Right cardiac atrium (tissue), 5 donors: ENCODE measurements at places on chromosomes 2 and 18. TPM values are rescaled to one million over a fixed set of nuclear protein-coding genes. Genes with fewer than 3 reads are reported as not detected.

ONECUT2 gene
- 0.02 TPM for polyA plus RNA-seq

DNA sequence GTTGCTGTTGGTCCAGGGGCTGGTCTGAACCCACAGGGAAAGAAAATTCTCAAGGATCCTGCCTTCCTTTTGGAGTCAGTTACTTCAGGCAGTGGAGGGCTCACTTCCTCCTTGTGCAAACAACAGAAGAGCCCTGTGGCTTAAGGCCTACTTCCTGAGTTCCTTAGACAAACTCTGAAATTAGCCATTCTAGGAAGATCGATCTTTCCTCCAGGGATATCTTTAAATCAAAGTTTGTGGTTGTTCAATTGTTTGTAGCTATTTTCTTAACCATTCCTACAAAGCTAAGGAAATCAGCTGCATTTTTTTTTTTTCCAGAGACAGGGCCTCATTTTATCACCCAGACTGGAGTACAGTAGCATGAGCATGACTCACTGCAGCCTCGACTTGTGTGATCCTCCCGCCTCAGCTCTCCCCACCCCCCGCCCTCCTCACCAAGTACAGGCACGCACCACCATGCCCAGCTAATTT lies 156.0 kb downstream of the TANC1 start:
- no peak for DNase-seq

DNA sequence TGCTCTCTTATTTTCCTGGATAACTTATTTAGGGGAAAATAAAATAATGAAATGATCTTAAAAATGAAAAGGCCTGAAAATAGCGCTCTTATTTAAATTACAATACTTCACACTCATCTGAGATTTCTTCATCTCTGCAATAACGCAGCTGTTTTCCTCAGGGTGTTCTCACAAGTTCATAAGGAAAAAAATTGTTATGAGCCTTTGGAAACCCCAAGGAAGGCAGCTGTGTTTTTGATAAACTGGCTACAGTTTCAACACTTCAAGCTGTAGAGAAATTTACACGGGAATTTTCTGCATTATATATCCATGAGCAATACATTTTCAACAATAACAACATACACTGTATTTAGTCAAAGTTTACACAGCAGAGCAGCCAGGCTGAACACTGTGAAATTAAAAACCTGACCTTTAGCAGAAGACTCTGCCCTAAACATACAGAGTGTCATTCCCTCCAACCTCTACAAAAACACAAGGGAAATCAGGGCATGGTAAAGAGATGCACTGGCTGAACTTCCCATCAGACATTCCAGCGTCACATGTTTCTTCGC lies 959.6 kb downstream of the SLC4A3 start:
- DNase-seq: no peak

- no peak for DNase-seq
Observed at GRCh38 chr2:240346753-240347372, 88.6 kb upstream of the GPC1 start.

GRCh38 chr2:16429002-16429401 lies 236.6 kb downstream of the CYRIA start:
- DNase-seq: no peak

DNA sequence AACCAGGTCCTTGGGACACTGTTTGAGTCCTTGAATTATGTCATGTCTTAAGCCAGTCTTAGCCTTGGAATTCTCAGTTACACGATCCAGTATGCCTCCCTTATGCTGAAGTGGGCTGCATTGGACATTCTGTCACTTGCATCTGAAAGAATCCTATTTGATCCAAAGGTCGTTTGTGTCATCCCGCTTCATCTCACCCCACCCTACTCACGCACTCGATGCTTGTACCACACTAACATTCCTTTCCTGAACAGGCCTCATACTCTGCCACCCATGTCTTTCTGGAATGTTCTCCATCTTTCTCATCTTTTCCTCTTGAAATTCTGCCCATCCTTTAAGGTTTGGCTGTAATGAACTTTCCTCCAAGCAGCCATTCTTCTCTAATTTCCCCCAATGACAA lies 27.9 kb upstream of the ZFP36L2 start:
- DNase-seq: no peak

GRCh38 chr2:209472871-209473270 lies 49.0 kb downstream of the MAP2 start:
- DNase-seq: no peak

- DNase-seq: no peak
Observed at GRCh38 chr18:45654677-45655076, 39.4 kb downstream of the SLC14A2 start.

GRCh38 chr2:170736628-170737027 lies 21.5 kb downstream of the SP5 start:
- DNase-seq: no peak

DNA sequence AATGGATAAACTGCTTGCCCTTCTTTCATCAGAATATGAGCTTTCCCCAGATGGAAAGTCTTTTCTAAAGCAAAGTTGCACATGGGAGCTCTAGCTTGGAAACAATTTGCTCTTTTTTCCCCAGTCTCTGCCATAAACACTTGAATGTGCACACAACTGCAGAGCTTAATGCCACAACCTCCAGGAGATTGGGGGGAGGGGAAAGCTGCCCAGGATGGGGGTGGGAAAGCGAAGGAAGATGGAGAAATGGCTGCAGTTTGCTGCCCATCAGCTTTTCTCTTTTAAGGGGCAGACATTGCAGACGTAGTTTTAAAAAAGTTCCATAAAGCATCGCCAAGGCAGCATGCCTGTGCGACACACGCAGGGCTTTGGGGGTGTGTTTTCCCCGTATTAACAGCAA lies 1.5 kb downstream of the ACKR3 start:
- DNase-seq: no peak

- DNase-seq: no peak
Observed at GRCh38 chr2:190587106-190587505, 52.6 kb upstream of the NEMP2 start.

DNA sequence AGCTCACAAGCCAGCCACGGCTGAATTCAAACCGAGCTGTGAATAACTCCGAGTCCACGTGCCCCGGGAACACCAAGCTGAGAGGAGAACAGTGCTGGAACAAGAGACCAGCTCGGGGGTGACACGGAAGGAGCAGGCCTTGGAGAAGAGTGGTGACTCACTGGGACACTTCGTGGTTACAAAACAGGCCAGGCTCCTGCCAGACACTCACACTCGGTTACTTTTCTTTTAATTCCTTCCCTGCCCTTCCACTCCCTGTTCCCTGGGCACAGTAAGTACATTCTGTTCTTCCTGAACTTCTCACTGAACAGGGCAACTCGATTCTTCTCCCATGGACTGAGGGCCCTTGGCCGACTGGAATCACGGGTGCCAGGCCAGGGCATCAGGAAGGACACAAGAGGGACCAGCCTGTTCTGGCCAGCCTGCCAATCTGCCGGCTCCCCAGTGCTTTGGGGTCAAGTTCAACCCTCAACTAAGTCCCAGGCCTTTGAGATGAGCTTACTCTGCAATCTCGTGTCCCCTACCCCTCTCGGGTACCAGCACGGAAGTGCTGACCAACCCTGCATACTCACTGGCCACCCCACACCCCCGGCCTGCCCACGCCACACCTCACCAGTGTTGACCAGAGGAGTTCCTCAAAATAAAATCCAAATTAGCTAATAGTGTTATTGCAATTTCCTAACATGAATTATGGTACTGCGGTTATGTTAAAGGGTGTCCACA lies 87.5 kb downstream of the TFCP2L1 start:
- peak; percentile 90 for DNase-seq

NLRC4 gene
- polyA plus RNA-seq: 0.41 TPM

- DNase-seq: no peak
Observed at GRCh38 chr2:99140860-99141109, 722 bp upstream of the C2orf15 start.

DNA sequence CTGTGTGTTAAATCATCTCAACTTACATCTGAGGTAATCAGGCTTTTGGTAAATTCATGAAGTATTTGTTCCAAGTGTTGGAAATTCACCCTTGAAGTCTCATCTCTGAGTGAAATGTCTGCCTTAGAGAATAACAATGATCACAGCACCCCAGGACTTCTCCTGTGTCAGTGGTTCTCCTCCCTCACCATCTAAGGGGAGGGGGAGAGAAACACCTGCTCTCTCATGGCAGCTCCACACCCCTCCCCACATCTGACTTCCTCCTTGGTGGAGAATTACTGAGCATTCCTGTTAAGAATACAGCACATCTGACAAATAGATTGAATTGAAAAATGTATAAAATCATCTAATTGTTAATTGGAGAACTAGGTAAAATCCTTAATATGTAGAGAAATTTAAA lies 532.1 kb downstream of the RNF144A start:
- DNase-seq: no peak

TNFAIP6 gene
- polyA plus RNA-seq: 3.1 TPM

DNA sequence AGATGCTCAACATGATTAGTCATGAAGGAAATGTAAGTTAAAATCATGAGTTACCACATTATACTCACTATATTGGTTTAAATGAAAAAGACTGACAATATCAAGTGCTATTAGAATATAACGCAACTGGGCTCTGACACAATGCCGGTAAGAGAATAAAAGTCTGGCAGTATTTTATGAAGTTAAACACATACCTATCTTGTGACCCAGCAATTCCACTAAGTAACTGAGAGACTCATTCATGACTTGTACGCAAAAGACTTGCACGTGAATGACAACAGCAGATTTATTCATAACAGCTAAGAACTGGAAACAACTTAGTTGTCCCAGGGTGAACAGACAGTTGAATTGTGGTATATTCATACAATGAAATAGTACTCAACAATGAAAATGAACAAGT lies 342.1 kb downstream of the SLC4A3 start:
- DNase-seq: no peak
